Right ventricle myocardium inferior (tissue), 1 donor: ENCODE measurements at places on chromosomes 2 and 18.

- no peak for DNase-seq
These were observed 167.3 kb upstream of the CYRIA start for GRCh38 chr2:16832910-16833309.

GRCh38 chr2:120314690-120315366 is 31.1 kb upstream of the INHBB start:
- no peak for DNase-seq

- no peak for DNase-seq
These were observed 34.6 kb upstream of the ACKR3 start for GRCh38 chr2:236535024-236535423.

DNA sequence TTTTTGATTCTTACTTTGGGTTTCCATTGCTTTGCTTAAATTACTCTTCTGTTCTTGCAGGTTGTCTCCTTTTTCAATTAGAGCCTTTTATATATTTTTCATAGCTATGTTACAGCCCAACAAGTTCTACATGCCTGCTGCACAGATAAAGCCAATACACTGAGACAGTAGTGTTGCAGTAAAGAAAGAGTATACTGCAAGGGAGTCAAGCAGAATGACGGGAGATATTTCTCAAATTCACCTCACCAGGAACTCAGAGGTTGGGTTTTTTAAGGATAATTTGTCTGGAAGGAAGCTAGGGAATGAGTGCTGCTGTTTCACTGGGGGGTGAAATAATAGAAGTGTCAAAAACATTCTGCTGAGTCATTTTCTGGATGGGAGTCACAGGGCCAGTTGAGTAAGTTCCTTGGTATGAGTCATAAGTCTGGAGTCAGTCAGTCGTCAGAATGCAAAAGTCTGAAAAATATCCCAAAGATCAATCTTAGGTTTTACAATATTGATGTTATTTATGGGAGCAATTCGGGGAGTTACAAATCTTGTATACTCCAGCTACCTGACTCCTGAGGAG is 193.0 kb upstream of the RGPD4 start:
- DNase-seq = no peak

GRCh38 chr2:227388537-227389011 is 825 bp upstream of the SCYGR1 start:
- no peak for DNase-seq

DNA sequence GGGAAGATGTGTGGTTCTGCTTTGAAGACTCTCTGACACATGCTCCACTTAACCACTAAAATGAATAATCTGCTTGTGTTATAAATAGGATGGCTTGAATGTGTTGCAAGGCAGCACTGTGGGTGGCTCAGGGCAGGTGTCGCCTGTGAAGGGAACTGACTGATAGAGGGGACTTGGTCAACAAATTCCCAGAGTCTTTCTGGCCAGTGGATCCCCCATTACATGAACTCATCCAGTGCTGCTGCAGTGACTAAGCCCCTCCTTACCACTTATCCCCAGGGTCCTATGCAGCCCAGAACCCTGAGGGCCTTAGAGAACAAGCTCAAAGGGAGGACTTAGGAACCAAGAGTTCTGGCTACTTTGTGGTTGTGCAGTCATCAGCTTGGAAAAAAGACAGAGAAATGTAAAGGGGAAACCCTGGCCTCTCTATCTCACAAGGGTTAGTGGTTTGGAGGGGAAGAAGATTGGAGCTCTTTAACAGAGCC is 226.2 kb upstream of the TNP1 start:
- DNase-seq = no peak

- DNase-seq = no peak
These were observed 40.8 kb downstream of the SCRN3 start for GRCh38 chr2:174436351-174436750.
